ENCODE measurements at places on chromosomes 2 and 18.

DNA sequence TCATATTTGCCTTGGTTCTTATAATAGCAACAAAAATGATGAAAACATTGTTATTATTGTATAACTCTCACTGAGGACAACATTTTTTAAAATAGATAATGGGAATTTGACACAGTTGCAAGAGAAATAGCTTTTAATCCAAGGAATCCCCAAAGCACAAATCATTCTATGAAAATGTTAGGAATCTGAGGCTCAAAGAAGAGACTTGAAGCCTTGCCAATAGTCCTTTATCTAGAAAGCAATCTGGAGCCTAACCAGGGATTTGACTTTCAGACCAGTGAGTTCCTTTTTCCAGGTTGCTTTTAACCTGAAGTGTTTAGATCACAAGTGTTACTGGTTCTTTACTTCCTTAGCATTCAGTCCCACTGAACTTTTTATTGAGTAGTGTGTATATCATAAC lies 574.5 kb upstream of the ZEB2 start:
- no peak for DNase-seq

- no peak for DNase-seq
Observed at GRCh38 chr2:215667585-215668377, 231.9 kb upstream of the FN1 start.

DNA sequence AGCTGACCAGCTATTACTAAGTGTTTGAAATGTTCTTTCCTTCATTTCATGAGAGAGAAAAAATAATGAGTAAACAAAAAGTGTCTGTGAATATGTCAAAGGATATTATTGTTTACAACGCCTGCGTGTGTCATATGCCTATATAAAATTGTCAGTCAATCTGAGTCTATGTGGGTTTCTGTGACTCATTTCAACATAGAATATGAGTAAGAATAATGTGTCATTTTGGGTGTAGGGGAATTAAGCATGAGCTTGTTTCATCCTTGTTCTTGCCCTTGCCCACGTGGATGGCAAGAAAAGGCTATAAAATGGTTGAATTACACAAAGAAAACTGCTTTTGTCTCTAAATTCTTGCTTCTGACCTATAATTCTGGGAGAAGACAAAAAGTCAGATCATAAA lies 466.0 kb downstream of the PTH2R start:
- DNase-seq = no peak

DNA sequence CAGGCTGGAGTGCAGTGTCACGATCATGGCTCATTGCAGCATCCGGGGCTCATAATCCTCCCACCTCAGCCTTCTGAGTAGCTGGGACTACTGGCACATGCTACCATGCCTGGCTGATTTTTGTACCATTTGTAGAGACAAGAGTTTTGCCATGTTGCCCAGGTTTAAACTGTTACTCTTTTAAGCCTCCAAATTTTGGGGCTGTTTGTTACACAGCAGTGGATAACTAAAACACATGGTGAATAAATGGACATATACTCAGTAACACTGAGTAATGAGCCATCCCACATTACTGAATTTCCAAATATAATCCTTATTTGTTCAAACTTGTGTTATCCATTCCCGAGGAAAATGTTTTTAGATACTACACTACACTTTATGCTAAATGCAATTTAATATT lies 9.8 kb downstream of the ADCY3 start:
- DNase-seq = no peak

GRCh38 chr2:217449444-217449843 lies 553.4 kb downstream of the TNS1 start:
- no peak for DNase-seq

DNA sequence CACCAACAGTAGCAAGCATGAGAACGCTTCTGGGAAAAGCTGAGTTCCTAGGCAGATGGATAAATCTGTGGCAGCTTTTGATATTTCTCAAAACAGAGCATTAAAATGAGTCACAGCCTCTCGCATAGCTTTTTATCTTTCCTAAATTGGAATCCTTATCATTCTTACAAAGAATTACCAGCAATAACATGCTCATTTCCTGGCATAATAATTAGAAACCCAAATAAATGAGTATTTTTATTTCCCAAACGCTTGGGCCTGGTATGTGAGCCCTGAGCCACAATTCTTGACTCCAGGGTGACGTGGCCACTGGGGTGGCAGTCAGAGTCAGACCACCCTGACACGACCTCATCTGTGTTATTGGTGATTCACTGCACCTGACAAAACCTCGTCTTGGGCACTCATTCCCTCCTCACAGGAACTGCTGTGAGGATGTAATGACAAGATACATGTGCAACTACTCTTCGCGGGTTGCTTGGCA lies 210.7 kb downstream of the ARL4C start:
- no peak for DNase-seq

DNA sequence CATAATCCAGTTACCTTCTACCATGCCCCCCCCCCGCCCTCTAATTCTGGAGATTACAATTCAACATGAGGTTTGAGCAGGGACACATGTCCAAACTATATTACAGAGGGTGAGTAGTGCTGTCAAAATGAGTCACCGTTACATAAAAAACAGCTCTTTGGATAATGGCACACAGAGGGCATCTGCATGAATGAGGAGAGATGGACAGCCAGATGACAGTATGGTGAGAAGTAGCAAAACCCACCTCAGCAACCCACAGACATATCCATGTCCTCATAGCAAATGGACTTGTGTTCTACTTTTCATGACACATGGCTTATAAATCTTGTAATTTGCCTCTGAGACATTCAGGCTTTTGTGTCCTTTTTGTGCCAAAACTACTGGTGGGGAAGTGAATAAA lies 132.0 kb downstream of the EML6 start:
- DNase-seq = no peak

DNA sequence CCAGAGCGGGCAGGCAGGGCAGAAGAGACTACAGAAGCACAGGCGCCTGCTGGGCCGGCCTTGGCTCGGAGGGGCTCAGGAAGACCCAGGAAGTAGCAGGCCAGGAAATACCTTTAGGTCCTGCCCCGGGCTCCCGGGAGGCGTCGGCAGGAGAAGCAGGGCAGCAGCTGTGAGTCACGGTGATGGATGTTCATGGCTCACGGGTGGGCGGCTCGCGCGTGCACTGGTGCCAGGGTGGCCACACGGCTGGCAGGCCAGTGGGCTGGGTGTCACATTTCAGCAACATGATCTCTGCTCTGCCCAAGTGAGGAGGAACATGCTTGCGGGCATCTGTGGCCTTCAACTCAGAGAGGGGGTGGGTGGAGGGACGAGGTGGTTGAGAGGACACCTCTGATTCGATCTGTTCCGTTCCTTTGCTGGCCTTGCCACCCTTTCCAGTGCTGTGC lies 139.3 kb downstream of the KLHL29 start:
- peak; percentile 70 for DNase-seq

GRCh38 chr2:46339676-46340459 lies 42.7 kb downstream of the EPAS1 start:
- DNase-seq = no peak

DNA sequence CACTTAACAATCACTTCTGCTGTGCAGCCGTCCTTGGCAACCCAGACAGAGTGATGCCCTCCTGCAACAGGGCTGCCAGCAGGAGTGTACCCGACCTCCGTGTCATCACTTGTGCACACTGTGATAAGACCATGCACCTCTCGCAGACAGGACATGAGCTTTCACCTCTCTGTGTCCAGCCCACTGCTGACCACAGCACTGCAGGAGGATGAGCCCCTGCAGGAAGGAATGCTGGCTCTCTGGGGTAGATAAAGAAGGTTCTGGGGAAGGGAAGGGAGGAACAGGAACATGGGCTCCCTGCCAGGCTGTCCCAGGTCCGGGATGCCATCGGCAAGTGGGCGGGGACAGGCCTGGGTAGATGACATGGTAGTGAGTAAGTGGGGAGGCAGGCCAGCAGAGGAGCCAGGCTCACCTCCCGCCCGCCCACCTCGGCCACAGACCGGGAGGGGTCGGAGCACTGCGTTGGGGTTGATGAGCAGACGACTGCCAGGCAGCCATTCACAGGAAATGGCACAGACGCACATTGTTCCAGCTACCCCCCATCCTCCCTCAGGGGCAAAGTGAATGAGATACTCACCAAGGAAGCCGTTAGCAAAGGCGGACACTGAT lies 18.6 kb upstream of the COL6A3 start:
- peak; percentile 68 for DNase-seq

DNA sequence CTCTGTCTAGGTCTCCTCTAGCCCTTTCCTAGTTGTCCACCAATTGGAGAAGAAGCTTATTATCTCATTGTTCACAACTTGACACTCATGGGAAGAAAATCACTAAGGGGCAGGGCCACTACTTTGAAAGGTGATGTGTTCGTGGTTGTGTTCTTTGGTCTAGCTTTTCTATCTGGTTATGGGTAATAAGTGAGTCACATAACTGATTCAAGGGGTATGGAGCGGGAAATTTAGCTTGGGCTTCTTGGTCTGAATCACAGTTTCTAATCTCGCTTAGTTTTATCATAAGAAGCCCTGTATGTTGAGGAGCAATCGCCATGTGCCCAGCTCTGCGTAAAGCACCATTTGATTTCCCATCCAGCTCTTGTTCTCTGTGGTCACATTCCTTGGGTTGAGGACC lies 18.7 kb upstream of the DYTN start:
- no peak for DNase-seq

GRCh38 chr2:152407204-152407721 lies 72.3 kb downstream of the FMNL2 start:
- peak; percentile 74 for DNase-seq

DNA sequence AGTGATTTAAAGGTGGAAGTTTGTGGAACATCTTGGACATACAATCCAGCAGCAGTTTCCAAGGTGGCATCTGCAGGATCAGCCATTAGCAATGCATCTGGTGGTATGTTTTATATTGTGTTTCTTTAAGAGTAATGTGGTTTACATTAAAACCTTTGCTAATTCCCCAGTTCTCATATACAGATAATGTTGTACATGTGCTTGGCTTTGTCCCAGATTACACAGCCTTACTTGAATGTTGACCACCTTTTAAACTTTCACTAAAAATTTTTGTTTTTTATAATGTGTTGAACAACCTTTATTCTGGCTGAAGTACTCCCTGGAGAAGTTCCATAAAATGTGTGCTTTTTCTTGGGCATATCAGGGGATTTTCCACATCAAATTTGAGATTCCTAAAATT lies 57.5 kb downstream of the MIB1 start:
- no peak for DNase-seq

DNA sequence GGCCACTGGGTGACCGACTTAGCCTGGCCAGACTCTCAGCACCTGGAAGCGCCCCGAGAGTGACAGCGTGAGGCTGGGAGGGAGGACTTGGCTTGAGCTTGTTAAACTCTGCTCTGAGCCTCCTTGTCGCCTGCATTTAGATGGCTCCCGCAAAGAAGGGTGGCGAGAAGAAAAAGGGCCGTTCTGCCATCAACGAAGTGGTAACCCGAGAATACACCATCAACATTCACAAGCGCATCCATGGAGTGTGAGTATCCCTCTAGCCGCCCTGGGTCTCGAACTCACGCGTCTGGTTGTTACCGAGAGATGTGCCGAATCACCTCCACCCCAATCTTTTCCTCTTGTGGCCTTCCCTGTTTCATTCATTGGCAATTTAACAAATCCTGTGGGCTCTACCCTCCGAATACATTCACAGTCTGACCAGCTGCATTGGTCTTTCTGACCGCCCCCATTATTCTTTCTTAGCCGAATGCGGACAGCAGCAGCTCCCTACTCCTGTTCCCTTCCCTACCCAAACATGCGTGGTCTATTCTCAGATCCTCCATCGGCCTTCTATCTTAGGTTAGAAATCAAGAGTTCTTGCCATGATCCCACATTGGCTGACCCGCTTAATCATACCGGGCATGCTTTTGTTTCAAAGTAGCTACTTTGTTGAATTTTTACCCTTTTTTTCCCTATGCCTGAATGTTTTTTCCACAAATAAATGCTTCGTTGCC lies 631 bp downstream of the RPL31 start:
- no peak for DNase-seq

DNA sequence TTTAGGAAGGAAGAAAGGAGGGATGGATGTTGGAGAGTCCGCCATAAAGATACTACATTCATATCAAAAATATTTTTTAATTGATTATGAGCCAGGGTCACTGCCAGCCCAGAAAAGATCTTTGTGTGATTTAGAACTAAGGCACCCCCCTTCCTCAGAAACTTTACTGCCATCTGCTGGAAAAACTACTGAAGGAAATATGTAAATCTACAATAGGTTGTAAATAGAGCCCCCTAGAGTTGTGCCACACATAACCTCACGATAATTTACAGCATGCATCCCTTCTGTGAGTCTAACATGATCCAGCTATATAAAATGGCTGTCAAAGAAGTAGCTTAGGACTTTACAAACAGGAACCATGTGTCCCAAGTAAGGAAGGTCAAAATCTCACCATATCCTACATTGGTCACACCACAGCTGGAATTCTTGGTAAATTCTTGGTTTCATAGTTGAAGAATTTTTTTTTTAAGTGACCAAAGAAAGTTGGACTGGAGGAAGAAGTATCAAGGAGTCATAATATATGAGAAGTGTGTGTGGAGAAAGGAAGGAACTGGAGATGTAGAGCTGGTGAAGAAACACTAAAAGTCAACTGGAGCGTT lies 152.5 kb downstream of the CYP26B1 start:
- no peak for DNase-seq

GRCh38 chr2:27932396-27932795 lies 41.9 kb downstream of the BABAM2 start:
- DNase-seq = peak; percentile 12

- DNase-seq = no peak
Observed at GRCh38 chr2:20187331-20187730, 37.6 kb downstream of the SDC1 start.

GRCh38 chr2:222372993-222373392 lies 51.4 kb upstream of the SGPP2 start:
- DNase-seq = no peak

DNA sequence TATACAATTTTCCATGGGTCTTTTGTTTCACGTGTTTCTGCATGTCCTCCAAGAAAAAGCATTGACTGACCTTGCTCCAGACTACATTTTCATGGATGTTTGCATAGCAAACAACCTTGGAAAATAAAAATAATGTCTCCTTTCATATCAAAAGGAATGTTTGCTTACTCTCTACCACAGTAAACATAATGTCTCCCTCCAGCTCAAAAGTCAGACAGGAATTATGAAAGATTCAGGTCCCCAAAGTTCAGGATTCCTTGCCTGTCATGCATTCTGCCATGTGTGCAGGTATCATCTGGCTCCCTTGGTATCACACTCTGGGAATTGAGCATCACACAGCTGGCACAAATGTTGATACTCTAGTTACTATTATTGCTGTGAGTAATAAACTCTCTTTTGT lies 103.1 kb upstream of the ZC3H15 start:
- DNase-seq = no peak

GRCh38 chr2:158385646-158386045 lies 70.9 kb downstream of the CCDC148 start:
- no peak for DNase-seq

DNA sequence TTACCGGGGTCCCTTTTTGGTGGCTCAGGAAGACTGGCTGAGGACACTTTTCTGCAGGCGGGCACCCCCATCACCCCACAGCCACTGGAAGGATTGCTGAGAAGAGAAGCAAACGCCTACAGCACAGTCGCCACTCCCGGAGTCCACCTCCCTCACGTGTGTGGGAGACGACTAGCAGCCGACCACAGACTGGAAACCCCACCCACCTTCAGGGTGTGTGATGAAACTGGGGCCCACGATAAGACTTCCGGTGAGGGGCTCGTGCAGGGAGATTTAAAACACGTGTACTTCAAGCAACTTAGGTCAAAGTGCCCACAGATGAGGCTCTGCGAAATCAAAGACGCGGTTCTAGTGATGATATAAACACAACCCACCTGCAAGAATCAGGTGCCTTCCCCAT lies 26.3 kb downstream of the MBP start:
- no peak for DNase-seq

GRCh38 chr2:121888189-121888557 lies 132.7 kb downstream of the TSN start:
- no peak for DNase-seq
